ENCODE measurements at places on chromosomes 1 and 21.

- DNase-seq, result no peak
These were observed 236.2 kb downstream of the NFIA start for GRCh38 chr1:61318319-61319125.

DNA sequence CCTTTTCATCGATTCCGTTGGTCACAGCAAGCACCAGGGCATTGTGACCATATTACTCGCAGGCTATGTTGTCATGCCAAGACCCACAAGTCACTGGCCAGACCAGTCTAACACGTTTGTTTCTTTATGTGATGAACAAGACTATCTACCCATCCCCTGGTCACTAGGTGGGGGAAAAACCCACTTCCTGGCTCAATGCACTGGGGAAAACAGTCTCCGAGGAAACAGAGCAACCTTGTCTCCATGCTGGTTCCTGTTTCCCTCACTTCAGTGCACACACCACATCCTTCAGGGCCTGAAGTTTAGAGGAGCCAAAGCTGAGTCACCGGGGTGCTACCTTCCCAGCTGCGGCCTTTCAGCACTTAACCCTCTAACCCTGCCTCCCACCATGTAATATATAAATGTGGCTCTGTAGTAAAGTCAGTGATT lies 20.9 kb downstream of the ERICH3 start:
- DNase-seq, result no peak

GRCh38 chr1:180909005-180909414 lies 3.7 kb upstream of the KIAA1614 start:
- DNase-seq, result no peak

GRCh38 chr1:91645031-91645430 lies 144.4 kb downstream of the CDC7 start:
- DNase-seq, result no peak

DNA sequence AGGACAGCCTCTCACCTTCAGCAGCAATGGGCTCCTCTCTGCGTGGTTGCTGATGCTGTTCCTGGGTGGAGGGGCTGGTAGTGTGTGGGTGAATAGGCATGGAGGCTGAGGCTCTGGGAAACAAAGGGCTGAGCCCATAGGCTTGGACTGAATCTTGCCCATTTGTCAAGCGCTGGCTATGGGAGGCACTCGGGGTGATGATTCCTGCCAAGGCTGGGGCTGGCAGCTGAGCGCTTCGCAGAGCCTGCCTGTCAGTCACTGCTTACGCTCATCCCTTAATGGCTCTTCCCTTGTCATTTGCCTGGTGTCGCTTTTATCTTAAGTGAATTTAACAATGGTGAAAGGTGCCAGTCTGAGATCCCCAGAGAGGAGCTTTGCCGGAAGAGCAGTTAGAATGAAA lies 353.3 kb downstream of the PBX1 start:
- no peak for DNase-seq

- no peak for DNase-seq
These were observed 430 bp downstream of the FAM167B start for GRCh38 chr1:32247452-32247851.

GRCh38 chr1:179825206-179825605 lies 52.4 kb downstream of the TOR1AIP2 start:
- no peak for DNase-seq

- no peak for DNase-seq
These were observed 12.4 kb upstream of the MT1HL1 start for GRCh38 chr1:237016626-237017025.

Data from cerebellar nuclear complex (tissue), 1 donor.